ENCODE measurements at places on chromosomes 7 and 10.
A peak's percentile ranks its signal among the peaks of the same experiment; 100 is the strongest.

GRCh38 chr7:120363414-120363813 lies 90.4 kb downstream of the KCND2 start:
- no peak for DNase-seq

DNA sequence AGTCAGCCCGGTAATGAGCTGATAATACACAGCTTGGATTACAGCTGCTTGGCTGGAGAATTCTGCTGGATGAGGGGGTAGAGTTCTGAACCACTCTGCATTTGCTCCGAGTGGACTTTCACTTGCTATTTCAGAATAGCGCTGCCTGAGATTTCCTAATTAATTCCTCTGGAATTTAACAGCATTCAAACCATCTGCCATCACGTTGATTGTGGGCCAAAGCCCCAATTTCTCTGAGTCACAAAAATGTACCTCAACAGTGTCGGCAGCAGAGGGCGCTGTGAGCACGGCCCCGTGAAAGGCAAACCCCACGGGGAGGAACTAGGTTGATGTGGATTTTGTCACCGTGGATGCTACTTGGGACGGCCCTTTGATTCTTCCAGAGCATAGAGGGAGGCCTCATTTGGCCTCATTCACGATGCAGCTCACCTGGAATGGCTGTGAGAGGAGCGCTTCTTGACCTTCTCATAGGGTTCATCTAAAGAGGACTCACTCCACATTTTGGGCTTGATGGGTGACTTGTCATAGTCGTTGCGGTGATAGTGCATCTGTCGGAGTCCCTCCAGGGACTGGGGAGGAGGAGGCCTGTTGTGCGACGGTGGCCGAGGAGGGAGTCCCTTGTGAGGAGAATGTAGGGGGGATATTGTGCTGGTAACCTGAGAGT lies 73.3 kb downstream of the PRPF18 start:
- DNase-seq: peak; percentile 51

GRCh38 chr7:83005410-83005809 lies 157.3 kb downstream of the PCLO start:
- no peak for DNase-seq

DNA sequence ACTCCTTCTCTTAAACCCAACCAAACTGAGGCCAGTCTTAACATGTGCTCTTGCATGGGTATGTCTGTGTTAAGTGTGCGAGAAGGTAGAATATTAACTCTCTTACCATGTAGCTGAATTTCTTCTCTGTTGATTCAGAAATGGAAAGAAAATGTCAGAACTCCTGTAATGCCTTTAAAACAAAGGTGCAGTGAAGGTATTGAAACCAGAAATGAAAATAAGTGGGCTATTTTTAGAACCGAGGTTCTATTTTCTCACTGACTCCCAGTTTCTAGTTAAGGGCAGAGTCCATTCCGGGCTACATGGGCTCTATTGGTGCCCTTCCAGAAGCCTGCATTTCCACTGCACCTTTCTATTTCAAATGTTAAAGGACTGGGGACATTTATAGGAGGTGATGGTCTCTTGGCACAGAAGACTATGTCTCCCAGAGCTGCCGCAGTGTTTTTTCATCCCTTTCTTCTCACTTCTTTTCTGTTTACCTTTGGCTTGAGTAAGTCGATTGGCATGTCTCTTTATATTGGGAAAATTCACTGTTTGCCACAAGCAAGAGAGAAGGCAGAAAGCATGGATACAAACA lies 174.9 kb downstream of the LRMDA start:
- DNase-seq: no peak

GRCh38 chr7:2055956-2056355 lies 176.8 kb downstream of the MAD1L1 start:
- no peak for DNase-seq

DNA sequence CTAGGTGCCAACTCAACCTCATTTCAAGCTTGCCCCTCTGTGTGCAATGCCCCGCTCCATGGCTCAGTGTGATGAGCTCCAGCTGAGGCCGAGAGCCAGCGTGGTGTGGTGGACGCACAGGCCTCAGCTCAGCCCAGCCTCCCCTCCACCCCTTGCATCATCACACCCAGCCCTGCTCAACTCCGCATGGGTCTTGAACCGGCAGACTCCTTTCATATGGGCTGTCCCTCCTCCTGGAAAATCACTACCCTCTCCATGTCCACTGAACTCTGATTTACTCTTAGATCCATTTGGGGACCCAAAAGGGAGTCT lies 16.6 kb upstream of the SLC18A3 start:
- no peak for DNase-seq

DNA sequence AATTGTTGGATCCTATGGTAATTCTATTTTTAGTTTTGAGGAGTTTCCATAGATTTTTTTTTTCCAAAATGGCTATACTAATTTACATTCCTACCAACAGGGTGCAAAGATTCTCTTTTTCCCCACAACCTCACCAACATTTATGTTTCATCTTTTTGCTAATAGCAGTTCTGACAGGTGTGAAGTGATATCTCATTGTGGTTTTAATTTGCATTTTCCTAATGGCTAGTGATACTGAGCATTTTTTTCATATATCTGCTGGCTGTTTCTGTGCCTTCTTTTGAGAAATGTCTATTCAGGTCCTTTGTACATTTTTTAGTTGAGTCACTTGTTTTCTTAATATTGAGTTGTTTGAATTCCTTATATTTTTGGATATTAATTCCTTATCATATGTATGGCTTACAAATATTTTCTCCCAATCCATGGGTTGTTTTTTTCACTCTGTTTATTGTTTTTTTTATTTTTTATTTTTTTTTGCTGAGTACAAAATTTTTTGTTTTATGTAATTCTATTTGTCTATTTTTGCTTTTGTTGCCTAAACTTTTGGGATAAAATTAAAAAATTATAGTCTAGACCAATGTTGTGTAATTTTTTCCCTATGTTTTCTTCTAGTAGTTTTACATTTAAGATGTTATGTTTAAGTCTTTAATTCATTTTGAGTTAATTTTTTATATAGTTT lies 205.9 kb upstream of the ADCY1 start:
- DNase-seq: no peak

DNA sequence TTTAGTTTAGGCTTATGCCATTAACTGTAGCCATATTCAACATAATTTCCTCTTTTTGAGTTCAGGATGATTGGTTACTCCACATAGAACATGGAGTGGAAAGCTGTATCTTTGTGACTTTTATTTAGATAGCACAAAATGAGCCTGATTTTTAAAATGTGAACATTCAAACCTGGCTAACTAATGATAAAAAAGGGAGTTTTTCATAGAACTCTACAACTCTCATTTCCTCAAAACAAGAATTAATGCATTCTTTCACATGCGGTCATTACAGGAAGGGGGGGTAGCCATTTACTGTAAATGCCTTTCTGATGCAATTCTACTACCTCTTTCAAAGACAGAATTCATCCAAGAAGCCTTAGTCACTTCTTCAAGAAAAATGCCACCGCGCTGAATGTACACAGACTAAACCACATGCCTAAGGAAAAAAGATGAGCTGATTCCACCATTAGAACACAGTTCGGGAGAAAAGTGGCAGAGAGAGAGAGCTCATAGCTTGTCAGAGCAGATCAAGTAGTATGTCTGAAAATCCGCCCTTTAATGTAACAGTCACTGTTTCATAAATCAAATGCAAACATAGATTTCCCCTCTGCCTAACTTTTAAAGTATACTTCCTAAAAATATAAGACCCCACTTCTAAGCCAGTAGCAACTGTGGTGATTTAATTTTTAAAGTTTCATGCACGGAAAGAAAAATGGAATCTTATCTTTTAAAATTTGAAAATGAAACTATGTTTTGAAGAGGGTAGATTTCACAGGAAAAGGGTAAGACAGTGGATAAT lies 226.4 kb upstream of the KLF14 start:
- DNase-seq: no peak

DNA sequence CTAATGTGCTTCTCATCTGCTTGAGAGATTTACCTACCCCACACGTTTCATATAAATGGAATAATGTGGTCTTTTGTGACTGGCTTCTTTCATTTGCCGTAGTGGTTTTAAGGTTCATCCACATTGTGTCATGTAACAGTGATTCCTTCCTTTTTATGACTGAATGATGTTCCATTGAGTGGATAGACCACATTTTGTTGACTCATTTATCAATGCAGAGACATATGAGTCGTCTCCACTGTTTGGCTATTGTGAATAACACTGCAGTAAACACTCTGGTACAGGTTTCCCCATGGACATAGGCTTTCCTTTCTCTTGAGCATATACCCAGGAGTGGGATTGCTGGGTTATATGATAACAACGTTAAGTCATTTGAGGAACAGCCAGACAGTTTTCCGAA lies 2.0 kb upstream of the AOC1 start:
- no peak for DNase-seq

- no peak for DNase-seq
Observed at GRCh38 chr10:103752680-103753248, 102.6 kb downstream of the SH3PXD2A start.

- peak; percentile 34 for DNase-seq
Observed at GRCh38 chr7:100801833-100802568, 25.3 kb downstream of the EPHB4 start.

DNA sequence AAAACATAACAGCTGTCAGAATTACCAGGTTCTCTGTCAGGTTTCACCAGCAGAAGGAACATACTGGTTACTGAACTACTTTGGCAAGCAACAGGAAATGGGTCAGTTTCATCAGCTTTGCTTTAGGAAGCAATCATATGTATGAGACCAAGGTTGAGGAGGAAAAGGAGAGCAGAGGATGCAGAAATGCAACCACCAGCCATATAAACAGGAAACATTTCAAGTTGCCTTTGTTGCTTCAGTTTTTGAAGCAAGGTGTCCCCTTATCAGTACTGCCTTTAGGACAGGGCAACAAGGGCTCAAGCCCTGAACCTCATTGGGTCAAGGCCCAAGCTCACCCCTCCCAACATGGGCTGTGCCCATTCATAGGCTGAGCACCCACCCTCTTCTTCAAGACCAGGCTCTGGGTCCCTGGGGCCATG lies 10.2 kb downstream of the HIPK2 start:
- DNase-seq: no peak

GRCh38 chr7:131844369-131844768 lies 287.9 kb upstream of the PODXL start:
- no peak for DNase-seq

DNA sequence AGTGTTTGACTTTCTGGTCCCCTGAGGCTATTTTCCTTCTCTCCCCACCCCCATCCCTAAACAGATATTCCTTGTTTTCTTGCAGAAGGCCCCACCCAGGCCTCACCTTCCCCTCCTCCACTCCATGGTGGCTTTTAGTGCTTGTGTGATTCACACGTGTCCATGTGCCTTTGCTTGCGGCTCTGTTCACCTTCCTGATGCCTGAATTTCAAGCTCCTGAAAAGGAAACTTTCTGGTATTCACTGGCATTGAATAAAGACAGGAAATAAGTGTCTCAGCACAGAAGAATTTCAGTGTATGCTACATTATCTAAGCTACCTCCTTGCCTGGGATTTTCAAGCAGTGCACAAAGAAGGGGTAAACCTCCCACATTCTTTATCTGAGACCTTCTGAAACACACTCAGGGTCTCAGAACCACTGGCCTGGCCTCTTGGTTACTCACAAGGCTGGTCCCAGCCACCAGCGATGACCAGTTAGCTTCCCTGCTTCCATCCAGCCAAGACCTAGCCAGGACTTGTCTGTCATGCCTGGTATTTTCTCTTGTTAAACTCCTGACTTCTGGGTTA lies 17.2 kb upstream of the UBE2H start:
- no peak for DNase-seq

DNA sequence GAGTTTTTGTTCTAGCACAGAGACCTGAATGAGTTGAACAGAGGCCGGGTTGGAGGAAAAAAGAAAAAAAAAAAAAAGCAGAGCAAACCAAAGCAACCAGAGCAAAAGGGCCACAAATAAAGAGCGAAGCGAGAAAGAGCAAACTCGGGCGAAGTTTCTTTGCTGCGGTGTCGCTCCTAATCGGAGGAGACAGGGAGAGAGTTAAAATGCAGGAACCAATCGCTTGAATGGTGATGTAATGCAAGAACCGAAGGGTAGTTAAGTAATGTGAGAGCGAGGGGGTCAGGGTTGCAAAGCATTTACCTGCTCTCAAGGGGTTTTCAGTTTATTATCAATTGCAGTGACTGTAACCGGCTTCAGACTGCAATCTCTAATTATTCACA lies 271.7 kb downstream of the TRIL start:
- no peak for DNase-seq

GRCh38 chr7:77528368-77528767 lies 8.7 kb upstream of the PTPN12 start:
- DNase-seq: no peak

GRCh38 chr10:72104472-72105097 lies 16.2 kb upstream of the SPOCK2 start:
- no peak for DNase-seq

DNA sequence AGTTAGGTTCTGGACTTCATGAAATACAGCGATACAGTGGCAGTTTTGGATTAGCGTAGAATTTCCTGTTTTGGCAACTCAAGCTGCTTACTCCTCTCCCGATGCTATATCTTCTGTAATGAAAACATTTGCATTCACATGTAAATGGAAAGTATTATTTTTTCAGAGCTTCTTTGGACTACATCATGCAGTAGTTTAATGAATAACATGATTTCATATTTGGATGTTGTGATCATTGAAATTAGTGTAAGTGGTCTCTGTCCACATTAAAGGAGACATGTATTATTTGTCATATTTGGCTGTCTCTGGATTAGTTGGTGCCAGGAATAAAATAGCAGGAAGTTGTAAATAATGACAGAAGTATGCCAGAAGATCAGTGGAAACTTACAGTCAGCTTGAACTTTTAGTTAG lies 331.6 kb downstream of the GFRA1 start:
- DNase-seq: no peak
